Hematopoietic multipotent progenitor cell treated with erythropoietin and hydrocortisone succinate and interleukin-3 and kit ligand, for 8 days (in vitro differentiated cells): ENCODE measurements at places on chromosomes 7 and 10.
A peak's percentile ranks its signal among the peaks of the same experiment; 100 is the strongest.

GRCh38 chr10:676178-676577 lies 13.3 kb downstream of the DIP2C start:
- no peak for DNase-seq

- no peak for DNase-seq
Observed at GRCh38 chr10:71589617-71590551, 129.7 kb downstream of the C10orf105 start.

GRCh38 chr10:103493362-103493915 lies at the start of gene NEURL1:
Gene NEURL1, plus strand, starts transcription at chr10:103493705. Its CDS starts 683 bp downstream, at chr10:103494388.
- DNase-seq: no peak

DNA sequence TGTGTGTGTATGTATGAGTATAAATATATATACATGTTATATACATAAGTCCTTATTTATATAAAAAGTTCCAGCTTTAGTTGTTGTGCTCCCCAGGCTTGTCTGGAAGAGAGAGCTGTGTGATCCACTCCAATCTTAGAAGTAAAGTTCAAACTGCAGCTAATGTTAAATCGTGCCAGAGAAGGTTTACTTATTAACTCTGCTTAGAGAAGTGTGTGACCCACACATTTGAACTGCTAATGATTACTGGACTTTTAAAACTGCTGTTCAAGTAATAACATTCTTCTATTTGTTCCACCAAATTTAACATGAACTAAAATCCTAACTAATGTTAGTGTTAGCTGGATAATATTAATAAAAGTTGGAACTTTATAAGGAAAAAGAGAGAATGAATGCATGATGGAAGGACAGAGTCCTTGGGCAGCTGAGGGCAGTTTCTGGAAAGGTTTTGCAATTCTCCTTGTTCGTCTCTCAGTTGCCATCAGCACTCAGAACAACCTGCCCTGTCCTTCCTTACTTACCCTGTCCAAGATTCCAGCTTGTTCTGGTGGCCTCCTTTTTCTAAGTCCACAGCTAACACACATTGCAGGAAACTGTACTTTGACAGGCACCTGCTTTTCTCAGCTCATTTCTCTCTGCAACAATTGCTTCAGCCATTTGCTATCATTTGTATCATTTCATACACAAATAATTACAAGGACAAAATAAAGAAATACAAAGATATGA lies 162.6 kb downstream of the FAM107B start:
- no peak for DNase-seq

- no peak for DNase-seq
Observed at GRCh38 chr7:147062897-147063296, 946.3 kb downstream of the CNTNAP2 start.

DNA sequence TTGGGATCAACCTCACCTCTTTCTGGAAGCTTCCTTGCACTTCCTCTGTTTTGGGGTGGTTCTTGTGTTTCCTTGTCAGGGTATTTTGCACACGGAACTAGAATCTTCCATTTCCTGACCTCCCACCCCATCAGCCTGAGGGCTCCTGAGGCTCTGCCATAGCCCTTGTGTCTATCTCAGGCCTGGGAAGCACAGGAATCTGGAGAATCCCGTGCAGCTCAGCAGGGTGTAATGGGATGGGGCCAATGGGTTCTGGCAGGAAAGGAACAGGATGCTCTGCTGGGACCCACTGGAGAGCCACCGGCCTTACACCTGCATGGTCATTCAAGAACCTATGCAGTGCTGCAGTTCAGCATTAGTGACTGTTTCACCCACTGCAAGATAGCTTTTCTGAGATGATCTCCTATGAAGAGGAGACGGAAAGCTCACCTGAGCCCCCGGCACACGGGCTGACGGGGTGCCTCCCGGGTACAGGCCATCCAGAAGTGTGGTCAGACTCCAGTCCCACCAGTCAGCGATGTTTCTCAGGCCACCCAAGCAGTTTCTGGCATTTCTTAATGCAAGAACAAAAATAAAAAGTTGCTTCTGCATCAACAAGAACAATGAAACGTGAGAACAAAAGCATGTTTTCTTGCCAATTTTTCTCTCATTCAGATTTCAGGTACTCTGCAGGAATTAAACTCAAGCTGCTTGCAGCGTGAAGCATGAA lies 133.2 kb downstream of the PKD1L1 start:
- no peak for DNase-seq

- DNase-seq: peak; percentile 82
Observed at GRCh38 chr10:98361131-98362025, 53.6 kb downstream of the PYROXD2 start.

DNA sequence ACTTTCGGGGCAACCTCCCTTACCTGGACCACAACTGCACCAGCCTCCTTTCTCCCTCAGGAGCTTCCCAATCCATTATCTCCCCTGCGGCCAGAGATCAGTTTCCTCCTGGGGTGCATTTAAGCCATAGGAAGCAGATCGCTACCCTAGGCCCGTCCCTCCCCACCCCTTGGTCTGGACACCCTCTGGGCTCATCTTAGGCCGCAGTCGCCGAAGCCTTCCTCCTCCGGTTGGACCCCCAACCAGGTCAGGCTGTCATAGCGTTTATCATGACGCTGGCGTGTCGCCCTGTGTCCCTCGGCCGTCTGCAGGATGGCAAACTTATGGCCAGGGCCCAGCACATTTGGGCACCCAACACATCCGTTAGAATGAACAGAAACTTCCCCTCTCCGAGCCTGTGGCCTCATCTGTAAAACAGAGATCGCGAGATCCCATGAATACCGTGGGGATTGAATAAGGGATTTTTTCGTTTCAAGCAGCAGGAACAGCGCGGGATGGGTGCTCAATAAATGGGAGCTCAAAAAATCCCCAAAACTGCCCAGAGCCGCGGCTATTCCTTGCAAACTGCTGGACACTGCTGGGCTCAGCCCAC lies 669 bp upstream of the AP5Z1 start:
- no peak for DNase-seq

- no peak for DNase-seq
Observed at GRCh38 chr10:5576780-5577624, 52.2 kb downstream of the CALML3 start.

DNA sequence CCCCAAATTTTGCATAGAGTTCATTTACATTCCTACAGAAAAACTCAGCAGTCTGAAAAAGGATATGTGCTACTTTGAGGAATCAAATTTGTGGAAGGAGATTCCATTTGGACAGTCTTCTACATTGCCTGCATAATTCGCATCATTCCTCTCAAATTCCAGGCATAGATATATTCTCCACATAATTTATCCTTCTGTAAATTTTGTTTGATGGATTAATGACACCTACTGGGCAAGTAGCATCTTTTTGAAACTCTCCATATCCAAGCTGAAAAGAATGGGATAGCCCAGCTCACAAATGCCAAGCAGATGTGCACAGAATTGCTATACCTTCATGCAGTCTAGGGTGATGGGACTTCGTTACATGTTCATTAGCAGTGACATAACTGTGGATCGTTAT lies 515.3 kb downstream of the AUTS2 start:
- DNase-seq: no peak

- no peak for DNase-seq
Observed at GRCh38 chr7:7533831-7534430, 1.7 kb downstream of the COL28A1 start.

DNA sequence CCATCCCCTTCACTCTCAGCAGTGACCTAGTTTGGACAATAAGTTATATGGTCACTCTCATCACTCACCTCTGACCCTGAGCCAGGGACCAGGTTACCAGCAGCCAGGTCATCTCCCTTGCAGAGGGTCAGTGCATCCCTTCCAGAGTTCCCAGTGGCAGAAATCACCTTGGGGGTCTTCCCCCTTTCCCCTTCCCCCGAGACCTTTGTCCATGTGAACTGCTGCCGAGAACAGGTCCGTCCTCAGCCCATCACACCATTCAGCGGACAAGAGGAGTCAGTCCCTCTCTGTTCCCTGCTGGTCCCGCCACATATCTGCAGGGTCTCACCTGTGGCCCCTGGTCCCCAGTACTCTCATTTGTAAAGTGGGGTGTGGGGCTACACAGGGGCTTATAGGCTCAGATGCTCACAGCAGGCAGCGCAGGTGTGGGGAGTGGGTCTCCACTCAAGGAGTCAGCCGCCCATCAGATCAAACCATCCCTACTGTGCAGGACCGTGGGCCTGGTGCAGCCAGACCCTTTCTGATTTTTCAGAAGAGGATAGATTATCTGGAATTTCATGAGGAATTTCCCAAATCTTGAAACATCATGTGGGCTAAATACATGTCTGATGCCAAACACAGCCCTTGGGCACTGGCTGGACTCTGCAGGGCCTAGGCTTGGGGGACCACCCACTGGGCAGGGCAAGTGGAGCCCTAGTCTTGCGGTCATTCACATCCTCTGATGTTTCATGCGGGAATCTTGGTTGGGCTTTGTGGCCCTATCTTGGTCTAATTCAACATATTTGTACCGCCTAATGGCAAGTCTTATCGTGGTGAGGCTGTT lies 6.5 kb downstream of the DEPP1 start:
- DNase-seq: no peak

DNA sequence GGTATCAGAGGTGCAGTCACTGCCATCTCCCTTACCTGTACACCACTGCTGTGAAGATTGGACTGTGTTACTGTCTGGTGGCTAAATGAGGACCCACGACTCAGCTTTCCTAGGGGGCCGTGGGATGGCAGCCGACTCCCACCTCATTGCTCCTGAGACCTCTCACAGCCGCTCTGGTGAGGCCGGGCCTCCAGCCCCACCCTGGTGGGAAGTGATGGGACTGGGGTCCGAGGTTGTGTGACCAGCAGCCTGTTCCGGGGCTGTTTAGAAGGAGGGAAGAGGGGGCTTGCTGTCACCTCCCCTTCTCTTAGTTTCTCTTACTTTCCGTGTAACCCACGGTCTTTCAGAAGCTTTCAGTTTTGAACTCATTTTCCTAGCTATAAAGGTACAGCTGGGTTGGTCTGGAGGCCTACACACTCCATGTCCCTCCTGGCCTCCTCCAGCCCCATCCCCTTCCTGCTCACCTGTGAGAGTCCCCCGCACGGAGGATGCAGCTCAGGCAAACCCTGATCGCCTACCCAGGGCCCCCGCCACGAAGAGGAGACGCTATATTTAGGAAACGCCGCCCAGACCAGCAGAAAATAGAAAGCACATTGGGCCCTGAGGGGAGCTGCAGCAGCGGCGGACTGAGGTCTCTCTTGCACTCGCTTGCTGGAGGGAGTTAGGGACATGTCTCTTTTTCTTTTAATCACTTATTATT lies 4.6 kb downstream of the EMX2 start:
- no peak for DNase-seq

DNA sequence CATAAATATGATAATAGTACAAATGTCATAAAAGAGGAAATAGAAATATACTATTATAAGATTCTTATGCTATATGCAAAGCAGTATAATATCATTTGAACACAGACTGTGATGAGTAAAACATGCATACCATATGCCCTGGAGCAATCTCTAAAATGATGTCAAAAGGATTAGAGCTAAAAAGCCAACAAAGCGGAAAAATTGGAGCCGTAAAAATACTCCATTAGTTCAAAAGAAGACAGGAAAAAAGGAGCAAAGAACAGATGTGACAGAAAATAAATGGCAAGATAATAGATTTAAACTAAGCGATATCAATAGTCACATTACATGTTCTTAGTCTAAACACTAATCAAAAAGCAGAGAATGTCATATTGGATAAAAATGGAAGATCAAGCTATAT lies 191.0 kb upstream of the PLPP4 start:
- no peak for DNase-seq

DNA sequence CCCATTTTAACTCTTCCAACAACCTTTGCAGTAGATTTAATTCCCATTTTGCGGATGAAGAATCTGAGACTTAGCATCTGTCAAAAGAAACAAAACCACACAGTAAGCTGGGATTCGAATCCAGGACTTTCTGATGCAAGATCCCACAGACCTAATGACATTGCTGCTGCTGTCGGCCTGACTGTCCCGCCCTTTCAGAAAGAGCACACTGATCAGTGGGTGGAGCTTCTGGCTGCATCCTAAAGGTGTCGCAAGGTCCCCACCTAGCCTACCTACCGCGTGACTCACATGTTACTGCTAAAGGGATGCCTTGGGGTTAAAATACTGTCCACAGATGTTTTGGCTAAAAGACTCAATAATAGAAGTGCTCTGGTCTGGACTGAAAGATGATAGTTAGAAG lies 134.7 kb downstream of the EMX2 start:
- DNase-seq: no peak

DNA sequence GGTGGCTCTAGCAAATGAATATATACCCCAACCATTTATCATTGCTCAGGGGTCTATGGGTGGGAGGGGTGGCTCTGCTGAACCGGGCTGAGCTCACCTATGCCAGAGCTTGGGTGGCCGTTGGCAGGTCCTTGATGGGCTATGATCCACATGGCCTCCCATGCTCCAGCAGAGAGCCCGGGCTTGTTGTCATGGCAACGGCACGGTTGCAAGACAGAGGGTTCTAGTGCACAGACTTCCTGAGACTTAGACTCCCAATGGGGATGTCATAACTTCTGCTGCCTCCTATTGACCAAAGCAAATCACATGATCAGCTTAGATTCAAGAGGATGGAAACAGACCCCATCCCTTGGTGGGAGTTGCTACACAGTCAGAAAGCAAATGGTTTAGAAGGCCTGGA lies 36.4 kb upstream of the CARD11 start:
- no peak for DNase-seq

DNA sequence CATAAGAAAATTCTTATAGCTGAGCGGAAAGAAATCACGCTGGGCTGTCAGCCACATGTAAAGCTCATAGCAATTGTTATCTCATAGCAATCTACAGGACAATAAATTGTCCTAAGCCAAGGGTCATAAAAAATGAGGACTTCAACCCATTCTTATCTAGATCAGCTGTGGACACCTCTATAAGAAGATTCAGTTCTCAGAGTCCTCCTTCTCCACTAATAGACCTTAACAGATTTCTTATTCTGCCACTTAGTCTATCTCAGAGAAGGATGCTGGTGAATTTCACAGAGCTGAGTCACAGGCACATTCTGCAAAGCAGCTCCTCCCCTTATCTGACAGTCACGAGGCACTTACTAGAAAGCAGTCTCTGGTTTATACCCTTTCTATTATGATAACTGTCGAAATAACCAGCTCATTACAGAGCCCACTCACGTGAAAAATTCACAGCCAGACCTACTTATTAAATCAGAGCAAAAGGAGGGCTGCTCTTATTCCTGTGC lies 185.3 kb upstream of the PCLO start:
- DNase-seq: no peak

DNA sequence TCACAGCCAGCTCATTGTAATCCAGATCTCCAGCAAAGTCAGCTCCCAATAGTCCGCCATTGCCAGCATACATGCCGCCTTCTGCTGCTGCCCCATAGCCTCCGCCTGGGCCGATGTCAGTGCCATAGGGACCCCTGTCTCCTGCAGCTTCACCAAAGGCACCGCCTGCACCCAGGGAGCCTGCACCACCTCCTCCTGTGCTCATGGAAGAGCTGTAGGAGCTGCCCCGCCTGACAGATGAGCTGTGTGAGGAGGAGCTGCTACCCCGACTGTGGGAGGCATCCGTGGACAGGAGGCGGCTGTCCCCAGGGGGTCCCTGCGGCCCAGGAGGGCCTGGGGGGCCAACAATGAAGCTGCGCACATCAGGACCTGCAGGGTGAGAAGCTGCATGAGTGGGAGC lies 51.7 kb downstream of the COL17A1 start:
- no peak for DNase-seq

GRCh38 chr7:1647961-1648672 lies 22.0 kb upstream of the ELFN1 start:
- peak; percentile 92 for DNase-seq

GRCh38 chr10:12419262-12419847 lies 70.0 kb downstream of the CAMK1D start:
- DNase-seq: peak; percentile 15
